ENCODE measurements at places on chromosomes 4 and X.

DNA sequence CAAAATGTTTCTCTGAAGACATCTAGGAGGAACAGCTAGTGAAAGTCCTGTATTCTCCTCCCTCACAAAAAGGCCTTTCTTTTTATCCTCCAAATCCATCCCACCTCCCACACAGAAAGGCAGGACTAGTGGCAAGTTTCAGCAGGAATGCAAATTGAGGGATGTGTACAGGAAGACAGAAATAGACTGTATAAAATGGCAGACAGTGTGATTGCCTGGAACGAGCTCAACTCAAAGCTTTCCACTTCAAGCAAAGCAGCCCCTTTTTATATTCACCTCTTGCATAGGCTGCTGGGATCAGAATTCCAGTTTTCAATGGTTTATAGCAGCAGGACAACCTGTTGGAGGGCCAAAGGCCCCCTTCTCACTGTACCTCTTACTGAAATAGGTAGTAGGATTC, 57.5 kb downstream of the DCX start:
- no peak for DNase-seq

DNA sequence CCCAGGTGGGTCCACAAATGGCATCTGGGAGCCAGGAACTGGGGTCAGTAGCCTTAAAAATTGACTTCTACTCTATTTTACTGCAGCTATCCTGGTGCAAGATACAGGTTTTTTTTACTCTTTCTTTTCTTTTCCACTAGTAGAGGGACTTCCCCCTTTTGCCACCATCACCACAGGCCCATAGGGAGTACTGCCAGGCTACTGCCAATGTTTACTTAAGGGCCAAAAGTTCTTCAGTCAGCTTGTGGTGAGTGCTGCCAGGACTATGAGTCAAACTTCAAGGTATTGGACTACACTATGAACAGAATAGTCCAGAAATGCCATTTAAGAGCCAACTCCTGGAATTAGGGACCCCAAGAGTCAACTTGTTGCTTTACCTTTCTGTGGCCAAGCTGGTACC, 94.7 kb downstream of the EDA2R start:
- DNase-seq: no peak

- no peak for DNase-seq
Observed at GRCh38 chr4:67522230-67522629, 23.1 kb downstream of the CENPC start.

DNA sequence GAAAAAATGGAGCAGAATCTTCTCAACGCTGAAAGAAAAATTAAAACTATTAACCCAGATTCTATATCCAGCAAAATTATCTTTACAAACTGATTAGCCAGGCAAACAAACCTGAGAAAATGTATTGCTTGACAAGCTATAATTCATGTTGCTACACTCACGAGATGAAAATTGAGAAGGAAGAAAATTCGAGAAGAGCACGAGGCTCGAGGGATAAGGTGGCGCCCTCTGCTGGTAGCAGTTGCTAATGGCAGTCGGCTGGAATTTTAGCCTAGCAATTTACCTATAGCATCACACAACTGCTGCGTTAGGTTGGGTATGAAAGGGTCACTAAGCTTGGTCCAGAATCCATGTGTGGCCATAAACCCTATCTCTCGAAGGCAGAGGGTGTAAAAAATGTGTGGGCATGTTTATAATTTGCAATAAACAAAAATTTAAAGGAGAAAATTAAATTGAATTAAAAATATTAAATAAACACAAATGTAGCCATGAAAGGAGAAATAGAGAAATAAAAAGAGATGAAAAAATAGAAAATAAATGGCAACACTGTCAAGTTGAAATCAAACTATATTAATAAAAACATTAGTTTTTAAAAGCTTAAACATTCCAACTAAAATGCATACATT, 126.6 kb downstream of the PPP4R3C start:
- peak; percentile 24 for DNase-seq

- peak; percentile 28 for DNase-seq
Observed at GRCh38 chr4:128286474-128287058, 1.0 kb downstream of the PGRMC2 start.

GRCh38 chr4:164312671-164313070, 441.3 kb upstream of the SMIM31 start:
- no peak for DNase-seq

DNA sequence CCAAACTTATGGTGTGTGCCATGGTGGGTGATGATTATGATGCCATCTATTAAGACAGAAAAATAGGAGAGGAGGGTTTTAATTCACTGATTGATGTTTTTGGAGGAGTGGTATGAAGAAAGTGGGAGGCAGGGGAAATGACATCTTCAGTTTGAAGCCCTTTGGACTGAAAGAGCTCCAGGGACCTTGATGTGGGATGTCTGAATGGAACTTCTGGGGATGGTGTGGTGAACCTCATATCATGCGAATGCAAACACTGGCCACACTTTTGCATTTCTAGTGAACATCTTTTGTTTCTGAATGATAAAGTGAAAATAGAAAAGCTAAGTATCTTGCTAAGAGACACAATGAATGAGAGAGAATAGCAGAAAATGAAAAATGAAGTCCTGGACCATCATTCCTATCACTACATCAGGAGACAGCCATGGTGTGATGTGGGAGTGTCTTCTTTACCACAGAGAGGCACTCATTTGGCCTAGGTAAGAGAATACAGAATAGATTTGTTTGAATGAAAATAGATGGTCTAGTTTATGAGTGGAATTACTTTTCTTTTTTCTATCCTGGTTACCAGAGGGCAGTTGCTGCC, 123.5 kb downstream of the ZNF827 start:
- DNase-seq: no peak

DNA sequence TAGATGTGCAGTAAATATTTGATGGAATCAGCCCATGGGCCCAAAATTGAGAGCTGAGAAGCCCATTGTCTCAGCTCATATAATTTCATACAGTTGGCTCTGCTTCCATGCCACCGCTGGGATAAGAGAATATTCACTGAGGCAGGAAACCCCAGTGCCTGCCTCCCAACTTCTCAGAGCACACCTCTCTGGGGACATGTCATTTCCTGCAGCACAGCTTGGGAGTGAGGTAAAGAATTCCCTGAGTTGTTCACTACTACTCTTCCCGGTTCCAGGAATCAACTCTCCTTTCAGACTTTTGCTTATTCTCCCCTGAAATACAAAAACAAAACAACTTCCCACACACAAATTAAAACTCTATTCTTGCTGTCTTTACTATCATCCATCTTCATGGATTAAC, 389.3 kb downstream of the MAPK10 start:
- DNase-seq: no peak

GRCh38 chrX:6228720-6229119, at the start of gene NLGN4X:
NLGN4X (minus strand) TSS chrX:6228867; CDS start chrX:6151466, 77,401 bp downstream.
- no peak for DNase-seq

- DNase-seq: no peak
Observed at GRCh38 chr4:159017323-159018026, 85.4 kb upstream of the RAPGEF2 start.

DNA sequence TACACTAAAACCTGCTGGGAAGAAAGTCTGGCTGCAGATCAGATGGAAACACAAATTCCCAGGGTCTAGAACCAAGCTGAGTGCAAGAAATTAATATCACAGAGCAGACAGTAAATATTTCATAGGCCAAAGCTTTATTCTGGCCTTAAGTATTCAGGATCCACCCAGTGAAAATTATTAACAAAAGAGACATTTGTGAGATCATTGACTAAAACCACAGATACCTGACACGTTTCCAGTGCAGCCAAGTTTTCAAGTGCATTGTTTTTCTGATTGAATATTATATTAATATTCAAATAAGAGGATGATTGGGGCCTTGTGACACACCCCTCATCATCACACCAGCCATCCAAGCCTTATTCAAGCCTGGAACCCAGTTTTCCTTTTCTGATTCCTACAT, 10.3 kb downstream of the ELOVL6 start:
- no peak for DNase-seq

DNA sequence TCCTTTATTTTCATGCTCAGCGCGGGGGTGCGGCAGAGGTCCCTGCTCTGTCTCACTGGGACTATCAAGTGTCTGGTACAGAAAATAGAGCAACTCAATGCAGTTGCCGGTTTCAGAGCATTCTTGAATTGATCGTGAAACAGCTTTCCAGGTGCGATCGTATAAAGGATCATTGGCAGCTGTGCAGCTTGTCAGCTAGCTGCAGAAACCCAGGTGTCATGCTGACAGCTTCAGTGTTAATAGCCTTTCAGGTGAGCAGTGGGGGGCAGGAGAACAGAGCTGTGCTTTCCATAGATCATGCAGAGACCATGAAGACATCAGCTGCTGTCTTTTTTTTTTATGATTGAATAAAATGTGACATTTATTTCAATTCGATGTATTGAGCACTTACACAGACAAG, 583.9 kb downstream of the NLGN4X start:
- DNase-seq: no peak

- DNase-seq: no peak
Observed at GRCh38 chr4:178258603-178259002, 816.4 kb upstream of the AGA start.

GRCh38 chr4:110417136-110417535, 58.8 kb upstream of the ENPEP start:
- DNase-seq: no peak

DNA sequence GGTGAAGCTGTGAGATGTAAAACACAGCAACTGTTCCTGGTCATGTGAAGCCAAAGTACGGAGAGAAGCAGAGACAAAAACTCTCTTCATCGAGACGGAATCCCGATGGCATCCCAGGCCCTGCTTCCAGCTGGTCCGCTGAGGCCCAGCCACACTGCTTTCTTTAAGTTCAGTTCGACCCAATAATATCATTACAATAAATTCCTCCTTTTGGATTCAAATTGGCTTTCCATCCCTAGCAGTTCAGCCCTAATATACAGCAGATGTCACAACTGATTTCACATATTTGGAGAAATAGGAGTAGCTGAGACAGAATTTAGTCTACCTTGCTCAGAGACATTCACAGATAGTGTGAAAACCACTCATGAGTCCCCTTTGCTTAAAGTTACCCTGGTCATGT, 98.3 kb upstream of the SPRY1 start:
- no peak for DNase-seq

GRCh38 chr4:40500781-40501180, 128.9 kb downstream of the RBM47 start:
- no peak for DNase-seq

DNA sequence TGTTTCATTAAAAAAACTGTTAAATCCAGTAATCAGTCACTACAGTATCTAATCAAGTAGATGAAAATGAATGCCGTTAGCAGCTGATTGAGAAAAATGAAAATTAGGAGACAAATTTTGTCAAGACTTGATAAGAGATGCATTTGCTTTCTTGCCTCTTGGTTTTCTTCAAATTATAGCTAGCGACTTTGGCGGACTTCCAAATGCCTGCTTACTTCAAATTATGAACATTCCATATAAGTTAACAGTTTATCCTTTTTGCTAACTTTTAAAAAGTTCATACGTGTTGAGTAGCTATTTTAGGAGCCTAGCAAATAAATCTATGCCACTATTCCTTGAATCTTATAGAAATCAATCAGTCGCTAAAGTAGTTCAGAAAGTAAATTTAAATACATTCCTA, 58.8 kb downstream of the PPP4R3C start:
- no peak for DNase-seq

DNA sequence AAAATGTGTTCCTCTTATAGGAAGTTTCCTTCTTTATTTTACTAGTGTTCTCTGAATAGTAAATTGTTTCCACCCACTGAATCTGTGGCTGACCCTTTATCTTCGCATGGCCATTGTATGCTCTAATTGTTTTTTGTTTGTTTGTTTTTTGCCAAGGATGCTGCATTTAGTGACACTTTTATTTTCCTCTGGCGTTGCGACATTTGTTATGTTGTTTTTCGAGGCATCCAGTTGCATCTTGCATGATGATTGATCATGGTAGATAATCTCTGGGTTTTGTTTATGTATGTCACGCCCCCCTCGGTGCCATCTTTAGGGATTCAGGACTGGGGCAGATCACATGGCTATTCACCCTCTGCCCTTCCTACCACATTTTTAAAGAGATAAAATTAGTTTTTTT, 2.2 kb downstream of the NMU start:
- DNase-seq: no peak

DNA sequence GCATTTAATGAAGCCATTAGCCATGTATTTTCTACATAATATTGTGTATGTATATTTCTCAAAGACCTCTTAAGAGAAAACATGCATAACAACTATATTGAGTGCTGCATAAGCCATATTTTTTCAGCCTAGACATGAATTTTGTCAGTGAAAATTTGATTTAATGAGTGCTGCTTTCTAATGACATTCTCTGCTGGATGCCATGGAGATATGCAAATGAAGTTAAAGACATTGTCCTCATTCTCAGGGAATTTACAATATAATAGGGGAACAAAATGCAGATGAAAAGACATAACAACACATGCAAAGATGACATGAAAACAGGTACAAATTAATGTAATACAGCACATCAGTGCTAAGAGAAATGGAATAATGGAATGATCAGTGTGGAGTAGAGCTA, 118.7 kb downstream of the ATOH1 start:
- no peak for DNase-seq

DNA sequence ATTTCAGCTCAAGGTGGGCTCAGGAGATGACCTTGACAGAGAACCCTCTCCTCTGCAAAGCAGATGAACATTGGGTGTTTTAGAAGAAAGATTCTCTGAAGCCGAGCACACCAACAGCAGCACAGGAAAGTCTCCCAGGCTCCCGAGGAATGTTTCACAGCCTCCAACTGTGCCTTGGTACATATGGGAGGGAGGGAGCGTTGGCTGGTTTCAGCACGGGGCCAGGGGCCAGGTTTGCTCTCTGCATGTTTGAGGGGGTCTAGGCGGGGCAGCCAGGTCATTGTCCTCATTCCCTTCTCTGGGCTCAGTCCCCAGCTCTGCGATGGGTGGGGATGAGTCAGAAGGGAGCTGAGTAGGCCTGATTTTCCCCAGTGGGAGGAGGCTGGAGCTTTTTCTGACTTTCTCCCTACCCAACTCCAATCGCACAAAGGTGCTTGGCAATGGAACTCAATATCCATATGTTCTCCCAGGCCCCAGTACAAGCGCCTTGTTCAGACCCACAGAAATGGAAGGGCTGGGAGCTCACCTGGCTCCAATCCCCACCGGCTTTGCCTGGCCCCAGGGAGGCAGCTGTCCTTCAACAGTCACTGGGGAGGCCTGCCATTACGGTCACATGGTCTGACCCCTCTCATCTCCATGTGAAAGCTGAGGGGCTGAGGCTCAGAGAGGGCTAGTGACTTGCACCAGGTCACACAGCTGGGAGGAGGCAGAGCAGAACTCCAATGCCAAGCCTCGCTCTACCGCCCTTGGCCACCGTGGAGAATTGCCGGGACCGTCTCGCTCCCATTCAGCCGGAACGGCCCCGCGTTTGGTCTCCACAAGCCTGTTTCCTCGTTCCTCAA, 108.4 kb upstream of the AFAP1 start:
- DNase-seq: no peak

GRCh38 chr4:177103619-177104018, 206.1 kb upstream of the NEIL3 start:
- no peak for DNase-seq

GRCh38 chrX:70262952-70263567, 3.1 kb upstream of the P2RY4 start:
- DNase-seq: peak; percentile 26

GRCh38 chrX:45803383-45803921, 602.8 kb upstream of the DIPK2B start:
- peak; percentile 46 for DNase-seq
